Brain microvascular endothelial cell (primary cell): ENCODE measurements at places on chromosomes 1 and 21.

DNA sequence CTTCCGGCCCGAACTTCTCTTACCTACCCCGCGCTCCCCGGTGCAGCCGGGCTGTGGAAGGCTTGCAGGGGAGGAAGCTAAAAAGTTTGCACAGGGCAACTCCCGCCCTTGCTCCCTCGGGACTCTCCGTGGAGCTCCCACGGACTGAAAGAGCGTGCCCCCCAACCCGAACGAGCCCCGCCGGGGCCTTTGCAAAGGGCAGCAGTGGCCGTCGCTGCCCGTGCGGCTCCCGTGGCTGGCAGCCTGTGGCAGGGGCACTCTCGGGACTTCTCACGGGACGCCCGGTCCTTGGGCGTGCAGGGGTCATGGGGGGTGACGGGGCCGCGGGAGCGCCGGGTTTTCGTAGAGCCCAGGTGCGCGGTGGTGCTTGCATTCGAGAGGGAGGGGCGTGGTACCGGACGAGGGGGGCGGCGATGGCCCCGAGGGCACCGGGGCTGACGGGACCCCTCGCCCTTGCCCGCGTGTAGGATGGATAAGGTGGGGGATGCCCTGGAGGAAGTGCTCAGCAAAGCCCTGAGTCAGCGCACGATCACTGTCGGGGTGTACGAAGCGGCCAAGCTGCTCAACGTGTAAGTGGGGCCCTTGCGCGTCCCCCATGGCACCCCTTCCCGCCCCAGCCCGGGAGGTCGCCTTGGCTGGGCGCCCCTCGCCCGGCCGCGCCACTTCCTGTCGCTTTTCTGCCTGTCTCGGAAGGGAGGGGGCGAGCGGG, 711 bp downstream of the GADD45A start:
- peak; percentile 39 for DNase-seq

- DNase-seq = no peak
Observed at GRCh38 chr1:206532368-206532767, 25.0 kb downstream of the RASSF5 start.

DNA sequence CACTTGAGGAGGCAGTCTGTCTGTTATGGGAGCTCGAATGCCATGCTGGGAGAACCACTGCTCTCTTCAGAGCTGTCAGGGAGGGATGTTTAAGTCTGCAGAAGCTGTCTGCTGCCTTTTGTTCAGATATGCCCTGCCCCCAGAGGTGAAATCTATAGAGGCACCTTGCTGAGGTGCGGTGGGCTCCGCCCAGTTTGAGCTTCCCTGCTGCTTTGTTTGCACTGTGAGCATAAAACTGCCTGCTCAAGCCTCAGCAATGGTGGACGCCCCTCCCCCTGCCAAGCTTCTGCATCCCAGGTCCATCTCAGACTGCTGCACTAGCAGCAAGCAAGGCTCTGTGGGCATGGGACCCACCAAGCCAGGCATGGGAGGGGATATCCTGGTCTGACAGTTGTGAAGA, 247.5 kb downstream of the LMX1A start:
- no peak for DNase-seq

DNA sequence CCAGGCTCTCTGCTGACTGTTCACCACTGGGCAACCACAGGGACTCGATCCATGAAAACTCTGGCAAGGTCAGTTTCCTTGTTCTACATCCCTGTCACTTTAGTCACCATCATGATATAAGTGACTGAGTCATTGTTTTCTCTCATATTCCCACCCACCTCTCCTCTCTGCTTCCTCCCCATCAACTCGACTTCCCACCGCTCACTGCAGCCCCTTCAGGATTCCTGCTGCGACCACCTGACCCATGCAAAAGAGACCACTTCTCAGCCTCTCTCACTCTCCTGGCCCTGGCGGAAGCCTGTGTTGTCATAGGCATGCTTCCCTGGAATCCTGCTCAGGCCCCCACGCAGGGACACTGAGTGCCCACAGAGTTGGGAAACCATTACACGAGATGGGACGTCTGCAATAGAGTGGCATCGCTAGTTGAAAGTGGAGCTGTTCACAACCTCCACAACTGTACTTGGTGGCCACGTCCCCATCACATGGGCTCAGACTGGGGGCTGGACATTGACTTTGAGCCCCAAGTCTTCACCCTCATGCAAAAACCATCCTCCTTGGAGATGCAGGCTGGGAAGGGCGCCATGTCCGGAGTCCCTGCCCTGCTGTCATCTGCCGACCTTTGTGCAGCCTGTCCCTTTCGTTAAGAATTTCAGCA, 1.8 kb upstream of the TFF2 start:
- DNase-seq = no peak

DNA sequence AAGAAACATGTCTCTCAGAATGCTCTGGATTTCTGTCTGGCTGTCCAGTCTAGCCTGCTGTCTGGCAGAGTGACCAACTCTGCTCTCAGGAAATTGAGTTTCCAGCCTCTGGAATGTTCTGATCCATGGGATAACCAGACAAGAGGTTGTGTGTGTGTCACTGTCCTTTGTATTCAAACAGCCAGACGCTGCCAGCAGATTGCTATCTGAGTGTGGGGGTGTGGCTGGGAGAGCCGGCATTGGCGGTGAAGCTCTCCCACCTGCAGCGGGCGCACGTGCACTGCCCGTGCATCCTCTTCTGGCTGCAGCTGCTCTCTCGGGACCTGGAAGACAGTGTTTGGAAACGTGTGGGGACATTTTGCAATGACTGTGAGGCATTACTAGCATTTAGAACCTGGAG, 26.1 kb downstream of the PKP1 start:
- DNase-seq = peak; percentile 48

DNA sequence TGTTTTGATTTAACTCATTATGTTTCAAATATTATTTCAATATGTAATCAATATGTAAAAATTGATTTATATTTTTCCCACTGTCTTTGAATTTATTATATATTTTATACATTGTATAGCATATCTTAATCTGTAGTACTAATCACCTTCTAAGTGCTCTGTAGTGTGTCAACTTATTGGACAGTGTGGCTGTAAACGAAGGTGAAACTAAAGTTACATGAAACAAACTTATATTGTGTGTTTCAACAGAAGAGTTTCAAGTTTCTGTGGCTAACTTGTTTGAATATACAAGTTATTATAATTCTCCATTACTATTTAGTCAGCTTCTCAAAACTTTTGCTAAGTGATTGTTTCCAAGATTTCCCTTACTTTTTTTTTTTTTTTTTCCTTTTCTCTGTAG, 175.8 kb downstream of the DHRS3 start:
- no peak for DNase-seq

DNA sequence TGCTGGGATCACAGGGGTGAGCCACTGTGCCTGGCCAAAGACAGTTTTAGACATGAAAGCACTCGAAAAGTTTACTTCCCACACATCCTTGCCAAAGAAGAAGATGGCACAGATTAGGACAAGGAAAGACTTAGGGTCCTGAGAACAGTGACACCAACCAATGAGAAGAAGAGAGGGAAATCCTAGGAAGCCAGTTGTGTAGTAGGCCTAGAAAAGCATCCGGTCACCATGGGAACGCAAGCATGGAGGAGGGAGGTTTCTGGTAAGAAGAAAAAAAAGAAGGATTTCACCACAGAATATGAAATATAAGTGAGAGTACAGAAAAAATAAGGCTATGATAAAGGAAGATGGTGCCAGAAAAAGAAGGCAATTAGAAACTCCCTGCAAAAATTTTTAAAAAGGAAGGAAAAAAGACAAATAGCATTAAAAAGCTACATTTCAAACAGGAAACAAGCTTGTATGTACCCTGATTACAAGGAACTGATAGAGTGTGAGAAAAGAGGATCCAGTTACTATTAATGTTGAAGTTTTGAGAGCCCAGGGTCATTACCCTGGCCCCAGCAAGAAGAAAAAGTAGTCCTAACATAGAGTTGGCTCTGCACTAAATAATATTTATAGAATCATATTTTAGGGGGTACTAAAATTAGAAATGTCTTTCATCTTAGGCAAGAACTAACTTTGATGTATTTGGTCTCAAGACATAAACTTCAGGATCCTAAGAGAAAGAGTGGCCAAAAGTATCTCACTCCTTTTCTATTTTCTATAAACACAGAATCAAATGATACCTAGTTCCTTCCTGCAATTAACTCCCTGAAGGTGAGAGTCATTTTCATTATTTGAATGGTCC, 16.1 kb downstream of the DIPK1A start:
- no peak for DNase-seq

- DNase-seq = peak; percentile 56
Observed at GRCh38 chr1:101506541-101507164, 269.8 kb downstream of the S1PR1 start.
